ENCODE measurements at places on chromosomes 7 and 10. TPM values are rescaled to one million over a fixed set of nuclear protein-coding genes. Genes with fewer than 3 reads are reported as not detected.
A peak's percentile ranks its signal among the peaks of the same experiment; 100 is the strongest.

- DNase-seq = peak; percentile 73
Measured at GRCh38 chr7:100568176-100568895, 5.4 kb downstream of the SAP25 start.

DNA sequence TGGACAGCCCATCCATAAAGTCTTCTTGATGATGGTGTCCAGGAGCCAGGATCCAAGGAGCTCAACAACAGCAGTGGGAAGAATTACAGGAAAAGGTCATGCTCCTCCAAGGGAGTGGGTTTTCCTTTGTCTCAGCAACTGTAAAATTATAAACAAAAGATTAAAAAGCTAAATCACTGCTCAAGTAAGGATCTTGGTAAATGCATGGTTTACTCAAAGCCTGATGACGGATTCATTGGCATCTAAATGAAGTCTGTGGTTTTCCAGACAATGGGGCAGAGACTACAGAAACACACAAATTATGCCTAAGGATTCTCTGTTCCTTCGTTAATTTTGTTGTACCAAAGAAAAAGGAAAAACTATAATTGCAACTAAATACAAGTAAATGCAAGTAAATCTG is 36.4 kb upstream of the DLX6 start:
- no peak for DNase-seq

GRCh38 chr10:131982185-131982756 is 548 bp upstream of the BNIP3 start:
- DNase-seq = no peak

DNA sequence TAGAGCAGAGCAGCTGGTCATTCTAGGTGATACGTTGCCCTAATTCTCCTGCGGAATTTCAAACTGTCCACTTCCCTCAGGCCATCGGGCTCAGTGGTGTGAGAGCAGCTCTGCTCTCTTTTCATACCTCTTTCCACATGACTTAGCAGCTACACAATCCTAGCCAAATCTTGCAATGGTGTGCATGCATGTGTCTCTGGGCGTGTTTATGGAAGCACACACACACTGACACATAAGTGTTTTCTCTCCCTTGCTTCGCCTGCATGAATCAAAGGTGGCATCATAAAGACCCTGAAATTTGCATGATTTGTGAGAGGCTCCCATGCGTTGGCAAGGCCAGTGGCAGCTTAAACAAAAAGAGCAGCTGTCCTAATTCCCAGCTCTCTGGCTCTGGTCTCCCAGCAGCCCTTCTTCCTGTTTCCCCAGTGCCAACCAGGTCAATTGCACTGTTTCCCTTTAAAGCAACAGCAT is 1189.5 kb downstream of the GATA3 start:
- no peak for DNase-seq

DNA sequence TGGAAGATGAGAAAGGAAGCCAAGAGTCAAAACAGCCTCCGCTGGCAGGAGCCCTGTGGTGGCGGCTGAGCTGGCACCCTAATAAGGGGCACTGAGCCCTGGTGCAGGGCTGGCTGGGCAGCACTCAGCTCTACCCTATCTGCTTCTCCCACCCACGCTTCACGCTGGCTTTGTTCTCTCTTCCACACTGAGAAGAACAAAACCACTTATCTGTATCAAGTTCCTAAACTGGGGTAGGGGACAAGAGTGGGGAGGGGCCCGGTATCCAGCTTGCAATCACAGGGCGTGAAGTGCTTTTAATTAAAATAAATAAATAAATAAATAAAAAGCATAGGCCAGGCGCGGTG is 52.1 kb downstream of the FAM53B start:
- no peak for DNase-seq

GRCh38 chr10:90276894-90277475 is 575.6 kb downstream of the KIF20B start:
- DNase-seq = no peak

DNA sequence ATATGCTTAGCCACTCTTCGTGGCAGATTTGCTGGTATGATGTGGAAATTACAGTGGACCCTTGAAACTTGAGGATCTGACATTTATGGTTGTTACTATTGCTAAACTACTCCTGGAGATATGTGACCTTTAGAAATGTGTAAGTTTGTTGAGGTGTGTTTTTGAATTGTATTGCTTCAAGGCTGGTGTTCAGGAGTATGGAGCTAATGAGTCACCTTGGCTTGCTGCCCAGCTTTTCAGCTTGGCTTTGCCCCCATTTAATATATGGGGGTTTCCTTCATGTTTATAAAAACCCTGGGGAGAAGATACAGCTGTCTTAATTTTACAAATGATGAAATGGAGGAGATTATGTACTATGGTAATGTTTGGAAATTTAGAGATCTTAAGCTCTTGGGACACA is 11.6 kb downstream of the HBP1 start:
- peak; percentile 40 for DNase-seq

- no peak for DNase-seq
Measured at GRCh38 chr10:36494371-36494770, 631.0 kb upstream of the ANKRD30A start.

GRCh38 chr10:31457858-31458257 is 138.8 kb downstream of the ZEB1 start:
- no peak for DNase-seq

- no peak for DNase-seq
Measured at GRCh38 chr7:108328174-108328651, 128.0 kb downstream of the NRCAM start.

DNA sequence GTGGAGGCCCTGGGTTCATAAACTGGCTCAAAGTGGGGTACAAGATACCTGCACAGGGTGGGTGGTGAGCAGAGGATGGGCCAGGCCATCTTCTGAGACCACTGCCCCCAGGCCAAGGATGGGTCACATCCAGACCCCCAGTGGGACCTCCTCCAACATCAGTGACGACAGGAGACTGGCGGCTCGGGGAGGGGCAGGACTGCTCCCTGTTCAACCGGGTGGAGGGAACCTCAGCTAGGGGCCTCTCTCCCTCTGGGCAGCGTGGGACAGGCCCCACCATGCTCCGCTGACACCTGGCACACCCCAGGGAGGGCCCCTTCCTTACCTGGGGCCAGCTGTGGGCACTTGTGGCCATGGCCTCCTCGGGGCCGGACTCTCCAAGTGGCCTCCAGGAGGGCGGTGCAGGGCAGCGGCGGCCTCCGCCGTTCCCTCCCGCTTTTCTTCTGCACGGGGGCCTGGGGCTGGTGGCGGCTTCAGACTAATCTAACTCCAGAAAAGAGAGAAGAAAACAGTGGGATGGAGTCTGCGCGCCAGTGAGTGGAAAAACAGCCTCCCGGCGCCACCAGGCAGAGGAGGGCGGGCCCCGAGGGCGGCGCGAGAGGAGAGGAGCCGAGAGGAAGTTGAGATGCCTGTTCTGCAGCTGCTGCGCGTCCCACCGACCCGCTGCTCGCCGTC is at the start of gene CALHM2:
Gene CALHM2, minus strand, starts transcription at position 540 of the 675 bp plus-strand sequence. CDS start 2,429 bp downstream, outside the sequence.
- peak; percentile 45 for DNase-seq

GRCh38 chr7:96089511-96089910 is 232.4 kb downstream of the SLC25A13 start:
- no peak for DNase-seq

- DNase-seq = no peak
Measured at GRCh38 chr7:114242992-114243507, 171.6 kb upstream of the FOXP2 start.

- no peak for DNase-seq
Measured at GRCh38 chr7:28787106-28787505, 171.0 kb downstream of the TRIL start.

DNA sequence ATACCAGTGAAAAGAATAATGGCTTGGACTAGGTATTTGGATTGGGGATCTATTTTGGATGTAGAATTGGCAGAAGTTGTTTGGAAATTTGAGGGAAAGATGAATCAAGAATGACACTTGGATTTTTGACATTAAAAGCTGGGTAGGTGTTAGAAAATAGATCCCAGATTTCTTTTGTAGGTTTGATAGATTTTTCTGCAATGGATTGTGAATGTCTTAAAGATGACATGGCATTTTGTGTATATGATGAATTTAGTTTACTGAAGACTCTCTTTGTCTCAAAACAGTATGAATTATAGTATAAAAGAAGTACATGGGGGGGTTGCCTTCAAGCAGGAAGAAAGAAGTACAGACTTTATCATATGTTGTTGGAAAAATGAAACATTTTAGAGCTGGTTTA is 75.8 kb downstream of the MPLKIP start:
- no peak for DNase-seq

GRCh38 chr7:24722386-24723177 is 34.7 kb downstream of the GSDME start:
- DNase-seq = no peak

GRCh38 chr10:78619896-78620295 is 448.9 kb upstream of the ZMIZ1 start:
- DNase-seq = no peak

DNA sequence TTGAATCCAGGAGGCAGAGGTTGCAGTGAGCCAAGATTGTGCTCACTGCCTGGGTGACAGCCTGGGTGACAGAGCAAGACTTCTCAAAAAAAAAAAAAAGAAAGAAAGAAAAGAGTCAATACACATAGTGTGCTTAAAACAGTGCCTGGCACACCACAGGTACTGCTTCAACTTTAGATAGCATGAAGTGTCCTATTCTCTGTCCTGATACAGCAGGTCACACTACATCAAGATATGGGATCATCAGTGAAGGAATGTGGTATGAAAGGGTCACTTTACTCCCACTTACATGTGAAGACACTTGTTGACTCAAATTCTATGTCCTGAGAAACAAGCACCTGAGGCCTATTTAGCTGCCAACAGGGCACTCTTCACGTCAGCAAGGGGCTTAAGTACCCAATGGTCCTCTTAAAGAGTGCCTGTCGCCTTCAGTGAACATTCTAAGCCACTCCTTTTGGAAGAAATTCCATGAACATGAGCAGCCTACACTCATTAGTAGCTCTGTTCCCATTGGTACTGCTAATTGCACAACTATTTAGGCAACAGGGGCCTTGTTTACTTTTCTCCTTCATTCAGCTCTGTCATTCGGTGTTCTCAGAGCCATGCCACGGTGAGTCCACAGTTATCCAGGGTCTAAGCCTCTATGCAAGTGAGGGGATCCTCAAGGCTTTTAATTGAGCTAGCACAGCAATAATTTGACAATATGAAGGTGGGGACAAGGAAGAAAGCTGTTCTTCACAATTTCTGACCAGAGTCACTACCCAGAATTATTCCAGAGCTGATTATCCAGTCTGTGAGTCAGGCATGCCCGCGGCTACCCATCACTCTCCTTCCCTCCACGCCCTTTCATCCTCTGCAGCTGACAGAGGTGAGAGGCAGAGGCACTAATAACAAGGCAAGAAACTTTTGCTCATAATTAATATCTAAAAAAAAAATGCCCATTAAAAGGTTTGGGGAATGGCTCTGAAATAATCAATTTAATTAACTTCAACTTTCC is 56.6 kb upstream of the PTN start:
- no peak for DNase-seq

DNA sequence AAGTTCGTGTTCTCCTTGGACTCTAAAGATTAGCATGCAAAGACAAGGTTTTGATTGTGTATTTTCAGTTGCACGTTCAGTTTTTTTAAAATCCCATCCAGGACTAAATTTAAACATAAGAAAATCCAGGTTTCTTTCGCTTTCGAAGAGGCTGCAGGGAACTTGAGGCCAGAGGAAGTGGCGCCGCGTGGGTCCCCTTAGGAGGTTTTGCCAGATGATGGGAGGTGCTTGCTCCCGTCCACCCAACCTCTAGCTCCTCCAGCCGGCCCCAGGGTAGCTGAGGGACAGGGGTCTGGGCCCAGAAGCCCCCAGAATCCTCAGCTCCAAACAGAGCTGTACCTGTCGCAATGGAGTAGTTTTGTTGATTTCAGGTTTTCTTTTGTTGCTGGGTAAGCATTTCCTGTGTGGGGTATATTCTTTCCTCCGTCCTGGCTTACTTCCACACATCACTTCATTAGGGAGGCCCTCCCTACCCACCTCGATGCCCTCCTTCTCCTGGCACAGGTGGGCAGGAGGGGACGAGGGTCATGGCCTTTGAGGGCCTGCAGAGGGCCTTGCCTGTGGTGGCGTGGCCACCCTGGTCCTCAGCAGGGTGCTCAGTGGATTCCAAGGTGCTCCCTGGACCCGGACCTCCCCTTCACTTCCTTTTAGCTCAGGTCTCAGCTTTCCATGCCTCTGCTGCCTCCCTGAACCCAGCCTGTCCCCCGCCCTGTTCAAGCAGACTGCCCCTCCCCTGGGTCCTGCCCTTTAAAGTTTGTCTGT is 32.6 kb downstream of the LHPP start:
- DNase-seq = no peak

- no peak for DNase-seq
Measured at GRCh38 chr7:6691609-6692106, 15.1 kb downstream of the ZNF12 start.

- no peak for DNase-seq
Measured at GRCh38 chr10:52472406-52473146, 158.5 kb downstream of the DKK1 start.

DNA sequence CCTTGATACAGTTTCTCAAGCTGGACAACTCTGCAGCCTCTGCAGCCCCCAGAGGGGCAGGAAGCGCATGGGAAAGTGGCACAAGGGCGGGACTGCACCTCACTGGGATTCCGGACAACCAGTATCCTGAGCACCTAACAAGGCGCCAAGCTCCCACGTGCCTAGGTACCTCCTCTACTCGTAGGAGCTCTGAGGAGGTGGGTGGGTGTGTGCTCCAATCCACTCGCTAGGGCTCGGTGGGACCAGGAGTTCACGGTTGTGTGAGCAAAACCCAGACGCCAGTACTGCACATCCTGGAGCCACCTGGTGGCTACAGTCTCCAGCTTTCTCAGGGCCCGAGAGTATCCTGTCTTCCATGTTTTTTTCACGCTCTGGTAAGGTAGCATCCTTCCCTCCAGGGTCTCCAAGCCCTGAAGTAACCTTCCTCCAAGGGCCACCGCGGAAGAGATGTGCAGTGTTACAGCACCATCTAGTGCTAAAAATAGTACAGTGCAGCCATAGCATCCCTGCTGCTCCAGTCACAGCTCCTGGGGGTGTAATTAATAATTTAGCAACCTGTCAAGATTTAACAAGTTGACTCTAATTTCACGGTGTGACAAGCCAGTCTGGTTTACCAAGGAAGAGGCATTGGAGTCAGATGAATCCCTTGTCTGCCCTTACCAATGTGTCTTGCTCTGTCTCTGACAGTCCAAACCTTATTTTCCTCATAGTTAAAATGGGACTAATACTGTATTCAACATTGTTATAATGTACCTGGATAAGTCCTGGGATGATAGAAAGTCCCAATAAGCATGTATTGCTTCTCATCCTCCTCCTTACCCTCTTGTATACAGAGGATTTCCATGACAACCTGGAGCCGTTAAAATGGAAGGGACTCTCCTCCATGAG is 70.4 kb downstream of the HERPUD2 start:
- DNase-seq = peak; percentile 11

The MRM2 gene
- total RNA-seq = 15.0 TPM

The MMRN2 gene
- total RNA-seq = 6.0 TPM

The FRA10AC1 gene
- 14.6 TPM for total RNA-seq

The REPIN1 gene
- total RNA-seq = 209 TPM

The DENND11 gene
- total RNA-seq = 37.6 TPM

The PLEKHA1 gene
- 49.2 TPM for total RNA-seq

The ZNF716 gene
- total RNA-seq = not detected

The CCDC172 gene
- not detected for total RNA-seq

The MAGI2 gene
- total RNA-seq = 1.4 TPM

The C7orf33 gene
- not detected for total RNA-seq

The ACTR3C gene
- 20.2 TPM for total RNA-seq

The MOGAT3 gene
- 62.4 TPM for total RNA-seq

The GPR141 gene
- 0.50 TPM for total RNA-seq
